ENCODE measurements at places on chromosomes 2 and 18.

DNA sequence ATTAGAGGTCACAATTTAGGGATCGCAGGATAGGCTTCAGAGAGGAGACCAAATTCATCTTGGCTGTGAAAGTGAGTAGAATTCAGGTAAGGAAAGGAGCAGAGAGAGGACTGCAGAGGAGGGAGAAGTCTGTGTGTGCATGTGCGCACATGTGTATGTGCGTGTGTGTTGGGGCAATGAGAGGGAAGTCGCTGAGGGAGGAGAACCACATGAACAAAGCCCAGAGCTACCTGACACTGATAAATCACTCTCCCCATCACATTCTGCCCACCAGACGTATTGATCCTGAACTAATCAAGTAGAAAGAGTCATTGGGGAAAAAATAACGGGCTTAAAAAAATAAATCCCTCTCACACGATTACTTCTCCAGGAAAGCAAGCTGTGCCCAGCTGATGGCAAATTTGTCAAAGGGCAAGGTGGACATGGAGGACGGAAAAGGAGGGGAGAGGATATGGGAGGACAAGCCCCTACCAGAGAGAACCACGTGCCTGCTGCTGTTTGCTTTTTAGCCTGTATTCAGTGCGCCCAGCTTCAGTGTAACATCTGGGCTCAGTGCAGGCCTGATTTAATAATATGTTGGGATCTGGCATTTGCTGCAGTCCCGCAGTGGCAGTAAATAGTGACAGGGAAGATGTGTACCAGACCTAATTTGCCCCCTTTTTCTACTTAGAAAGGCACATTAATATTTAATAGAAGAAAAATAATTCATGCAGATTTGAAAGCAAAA, 307.5 kb downstream of the C1D start:
- DNase-seq, result no peak

DNA sequence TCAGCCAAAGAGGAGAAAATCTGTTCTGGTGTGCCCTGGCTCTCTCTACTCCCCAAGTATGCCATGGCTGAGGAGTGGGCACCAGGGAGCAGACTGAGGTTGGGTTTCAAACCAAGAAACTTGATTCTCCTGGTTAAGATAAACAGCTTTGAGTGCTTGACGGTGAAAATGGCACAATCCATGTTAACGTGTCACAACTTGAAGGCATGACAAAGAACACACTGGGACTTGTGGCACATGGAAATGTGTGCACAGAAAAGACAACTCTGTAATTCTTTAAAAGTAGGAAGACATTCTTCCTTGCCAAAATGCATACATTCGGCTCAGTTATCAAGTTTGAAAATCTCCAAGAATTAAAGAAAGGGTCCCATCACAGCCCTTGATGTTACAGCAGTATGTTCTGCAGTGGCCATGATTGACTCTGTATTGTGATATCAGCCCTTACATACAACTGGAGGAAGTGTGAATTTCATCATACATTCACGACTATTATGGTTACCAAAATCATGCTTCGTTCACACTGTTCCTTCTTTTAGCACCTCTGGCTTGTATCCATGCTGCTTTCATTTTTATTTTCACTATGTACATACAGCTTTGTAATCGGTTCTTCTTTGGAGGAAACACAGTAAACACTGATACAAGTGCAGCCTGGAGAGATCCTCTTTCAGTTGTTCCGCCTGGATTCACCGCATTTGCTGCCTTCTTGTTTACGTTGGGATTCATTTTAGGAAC, 15.6 kb upstream of the ACTG2 start:
- DNase-seq, result no peak

DNA sequence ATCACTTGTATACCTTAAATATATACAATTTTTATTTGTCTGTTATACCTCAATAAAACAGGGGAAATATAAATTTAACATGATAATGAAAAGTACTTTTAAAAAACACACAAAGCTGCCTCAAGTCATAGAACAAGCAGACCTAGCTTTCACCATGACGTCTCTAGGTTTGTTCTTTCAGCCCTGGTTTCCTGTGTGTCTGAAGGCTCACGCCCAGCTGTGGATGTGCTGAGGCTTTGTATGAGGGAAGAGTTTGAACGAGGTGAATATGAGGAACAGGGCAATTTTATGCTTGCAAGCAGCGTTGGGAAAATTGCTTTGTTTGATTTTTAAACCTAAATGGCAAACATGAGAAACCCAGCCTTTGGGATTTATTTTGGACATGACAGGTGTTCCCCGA, 15.3 kb downstream of the SH3RF3 start:
- DNase-seq, result no peak

- no peak for DNase-seq
These were observed 67.2 kb downstream of the PTRHD1 start for GRCh38 chr2:24725956-24726355.

- no peak for DNase-seq
These were observed 3.6 kb downstream of the METTL21A start for GRCh38 chr2:207621501-207622039.

DNA sequence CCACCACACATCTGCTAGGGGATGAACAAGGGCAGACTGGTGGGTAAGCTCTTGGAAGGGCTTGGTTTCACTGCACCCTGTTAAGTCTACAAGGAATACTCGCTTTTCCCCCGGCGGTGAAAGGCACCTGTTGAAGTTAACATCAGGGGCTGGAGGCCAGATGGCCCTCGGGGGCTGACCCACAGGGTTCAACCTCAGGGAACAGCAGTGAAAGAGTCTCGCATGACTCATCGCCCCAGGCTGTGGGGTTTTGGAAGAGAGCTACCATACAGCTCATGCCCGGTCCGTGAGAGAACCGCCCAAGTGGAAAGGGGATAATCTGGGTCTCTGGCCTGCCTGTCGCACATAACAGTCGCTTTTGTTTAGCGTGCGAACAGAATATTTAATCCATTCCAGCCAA, 748.0 kb downstream of the DPP10 start:
- no peak for DNase-seq

Data from dorsolateral prefrontal cortex (tissue), 122 donors.